Fibroblast of skin of right biceps (primary cell): ENCODE measurements at places on chromosomes 4 and X.
A peak's percentile ranks its signal among the peaks of the same experiment; 100 is the strongest.

DNA sequence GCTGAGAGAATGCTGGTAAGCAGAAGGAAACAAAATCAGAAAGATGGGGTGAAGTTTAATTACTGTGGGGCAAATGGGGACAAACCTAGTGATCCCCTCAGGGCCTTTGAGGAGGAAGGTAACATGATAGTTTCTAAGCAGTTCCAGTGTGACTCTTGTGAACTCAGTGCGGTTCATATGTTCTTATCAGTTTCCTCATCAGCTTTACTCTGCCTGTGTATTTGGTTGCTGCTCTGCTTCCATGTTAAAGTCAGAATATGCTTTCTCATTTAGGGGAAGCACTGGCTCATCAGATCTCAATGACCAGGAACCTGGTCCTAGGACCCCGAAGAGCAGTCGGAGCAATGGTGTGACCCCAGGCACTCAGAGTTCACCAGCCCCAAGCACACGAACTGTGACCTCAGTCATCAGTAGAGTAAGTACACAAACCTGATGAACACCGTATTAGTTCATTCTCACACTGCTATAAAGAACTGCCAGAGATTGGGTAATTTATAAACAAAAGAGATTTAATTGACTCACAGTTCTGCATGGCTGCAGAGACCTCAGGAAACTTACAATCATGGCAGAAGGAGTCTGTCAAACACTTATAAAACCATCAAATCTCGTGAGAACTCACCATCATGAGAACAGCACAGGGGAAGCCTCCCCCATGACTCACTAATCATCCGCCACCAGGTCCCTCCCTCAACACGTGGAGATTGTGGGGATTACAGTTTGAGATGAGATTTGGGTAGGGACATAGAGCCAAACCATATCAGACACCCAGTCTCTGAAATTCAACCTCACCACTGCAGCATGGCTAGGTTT is 83.0 kb downstream of the SYTL5 start:
- DNase-seq = no peak

GRCh38 chr4:176350671-176351070 is 30.9 kb downstream of the SPCS3 start:
- DNase-seq = no peak

DNA sequence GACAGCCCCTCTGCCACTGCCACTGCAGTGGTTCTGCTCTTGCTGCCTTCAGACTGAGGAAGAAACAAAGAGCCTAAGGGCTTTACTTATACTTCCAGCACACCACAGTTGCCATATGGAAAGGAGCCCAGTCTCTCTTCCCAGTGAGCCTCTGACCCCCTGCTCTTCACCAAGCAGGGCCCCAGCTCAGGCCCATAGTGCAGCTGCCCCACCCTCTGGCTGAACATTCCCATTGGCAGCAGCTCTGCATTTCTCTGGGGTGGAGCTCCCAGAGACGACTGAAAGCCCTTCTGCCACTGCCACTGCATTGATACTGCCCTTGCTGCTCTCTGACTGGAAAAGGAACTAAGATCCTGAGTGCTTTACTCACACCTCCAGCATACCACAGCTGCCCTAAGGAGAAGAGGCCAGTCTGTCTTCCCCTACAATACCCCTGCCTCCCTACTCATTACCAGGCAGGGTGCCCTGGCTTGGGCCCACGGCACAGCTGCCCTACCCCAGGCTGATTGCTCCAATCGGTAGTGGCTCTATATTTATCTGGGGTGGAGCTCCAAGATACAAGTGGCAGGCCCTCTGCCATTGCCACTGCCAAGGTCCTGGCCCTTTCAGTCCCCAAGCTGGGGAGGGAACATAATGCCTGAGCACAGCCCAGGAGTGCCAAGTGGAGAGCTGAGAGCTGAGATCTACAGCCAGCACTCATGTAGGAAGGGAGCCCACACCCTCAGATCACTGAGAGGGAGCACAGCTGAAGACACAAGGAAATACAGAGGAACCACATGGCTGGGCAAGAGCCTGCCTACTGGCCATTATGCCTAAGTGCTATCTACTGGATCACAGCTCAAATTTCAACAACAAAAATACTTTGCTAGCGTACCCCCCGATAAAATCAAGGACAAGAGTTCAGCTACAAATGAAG is 36.0 kb downstream of the AWAT2 start:
- no peak for DNase-seq

- no peak for DNase-seq
These were observed 186.3 kb downstream of the FAT4 start for GRCh38 chr4:125501090-125501489.

DNA sequence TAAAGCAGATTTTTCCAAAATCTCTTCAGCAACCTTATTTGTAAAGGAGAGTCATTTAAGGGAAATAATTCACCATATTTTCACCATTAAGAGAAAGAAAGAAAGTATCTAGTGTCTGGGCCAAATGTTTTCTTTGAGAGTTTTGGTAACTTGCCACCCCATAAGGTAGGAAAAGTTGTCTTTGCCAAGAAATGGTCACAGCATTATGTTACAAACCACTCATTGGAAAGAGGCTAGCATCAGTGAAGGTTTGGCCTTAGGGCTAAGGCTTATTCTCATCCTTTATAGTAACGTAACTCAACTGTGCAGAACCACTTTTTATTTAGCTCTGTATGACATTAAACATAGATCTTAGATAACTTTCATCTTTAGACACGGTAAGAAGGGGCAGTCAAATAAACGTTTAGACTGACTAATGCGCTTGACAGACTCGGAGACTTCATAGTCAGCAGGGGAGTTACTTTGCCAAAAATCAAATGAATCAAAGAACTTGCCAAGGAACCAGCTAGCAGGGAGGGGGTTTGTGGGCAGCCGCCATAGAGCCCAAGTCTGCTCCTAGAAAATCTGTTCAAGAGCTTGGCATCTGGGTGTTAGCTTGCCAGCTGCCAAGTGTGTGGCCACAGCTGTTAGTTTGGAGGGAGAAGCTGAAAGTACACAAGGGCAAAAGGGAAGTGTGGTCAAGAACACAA is 182.8 kb upstream of the GRID2 start:
- no peak for DNase-seq

- no peak for DNase-seq
These were observed 6.6 kb downstream of the PAK3 start for GRCh38 chrX:111102636-111103035.

GRCh38 chrX:136687457-136687856 is 39.5 kb downstream of the CD40LG start:
- no peak for DNase-seq

DNA sequence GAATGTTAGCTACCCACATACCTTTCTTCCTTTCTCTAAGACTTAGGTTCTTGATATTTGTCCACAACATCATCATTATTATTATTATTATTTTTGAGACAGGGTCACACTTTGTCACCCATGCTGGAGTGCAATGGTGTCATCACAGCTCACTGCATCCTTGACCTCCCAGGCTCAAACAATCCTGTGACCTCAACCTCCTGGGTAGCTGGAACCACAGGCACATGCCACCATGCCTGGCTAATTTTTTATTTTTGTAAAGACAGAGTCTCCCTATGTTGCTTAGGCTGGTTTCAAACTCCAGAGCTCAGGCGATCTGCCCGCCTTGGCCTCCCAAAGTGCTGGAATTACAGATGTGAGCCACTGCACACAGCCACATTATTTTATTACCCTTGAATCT is 119.0 kb downstream of the CBR4 start:
- DNase-seq = no peak

- peak; percentile 73 for DNase-seq
These were observed 61.9 kb upstream of the LAS1L start for GRCh38 chrX:65596270-65597034.

- DNase-seq = no peak
These were observed 643.7 kb downstream of the BCOR start for GRCh38 chrX:39453889-39454621.

- no peak for DNase-seq
These were observed 3.5 kb downstream of the SH3KBP1 start for GRCh38 chrX:19883878-19884277.
